ENCODE measurements at places on chromosomes 6 and 20. TPM values are rescaled to one million over a fixed set of nuclear protein-coding genes. Genes with fewer than 3 reads are reported as not detected.

DNA sequence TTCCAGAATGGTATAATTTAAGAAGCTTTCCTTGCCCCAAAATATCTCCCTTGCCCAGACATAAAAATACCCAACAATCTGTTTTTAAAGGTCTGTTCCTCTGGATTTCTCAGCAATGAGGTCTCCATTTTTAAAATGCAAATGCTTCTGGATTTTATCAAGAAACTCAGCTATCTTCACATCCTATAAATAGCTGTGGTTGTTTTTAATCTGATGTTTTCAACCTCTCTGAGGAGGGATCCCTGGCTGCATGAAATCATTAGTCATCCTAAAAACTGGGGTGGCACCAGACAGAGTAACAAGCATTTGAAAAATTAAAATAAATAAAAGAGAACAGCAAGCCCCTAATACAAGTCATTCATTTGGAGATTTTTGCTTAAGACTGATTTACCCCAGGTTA lies 168.5 kb upstream of the ID4 start:
- no peak for DNase-seq

GRCh38 chr6:117303323-117303722 lies 38.0 kb downstream of the VGLL2 start:
- no peak for DNase-seq

DNA sequence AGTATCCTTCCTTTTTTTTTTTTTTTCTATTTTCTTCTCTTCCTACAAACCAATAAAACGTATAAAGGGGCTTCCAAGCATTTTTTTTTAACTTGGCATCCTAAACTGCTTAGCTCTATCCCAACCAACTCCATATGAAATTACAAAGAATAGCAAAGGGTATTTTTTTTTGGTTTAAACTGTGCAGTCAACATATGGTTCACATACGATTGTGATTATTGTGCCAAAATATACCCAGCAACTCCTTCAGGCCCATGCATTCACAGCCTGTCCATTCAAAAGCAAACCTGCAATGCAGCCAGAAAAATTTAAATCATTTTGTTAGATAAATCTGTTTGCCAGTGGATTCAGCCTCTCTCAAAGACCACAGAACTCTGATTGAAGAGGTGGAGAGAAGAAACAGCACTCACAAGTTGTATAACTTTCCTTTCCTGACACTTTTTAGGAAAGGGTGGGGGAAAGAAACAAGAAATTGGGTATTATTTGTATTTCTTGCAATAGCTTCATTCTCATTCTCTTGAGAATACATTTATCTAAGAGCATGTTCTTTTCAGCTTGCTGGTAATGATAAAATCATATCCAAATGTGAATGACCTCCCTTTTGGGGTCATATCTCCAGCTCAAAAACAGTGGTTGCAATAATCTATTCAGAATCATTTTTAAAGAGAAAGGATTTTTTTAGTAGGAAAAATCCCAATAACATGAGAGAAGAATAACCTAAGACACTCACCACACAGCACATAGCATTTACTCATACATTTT lies 701.3 kb upstream of the CHD6 start:
- DNase-seq = no peak

DNA sequence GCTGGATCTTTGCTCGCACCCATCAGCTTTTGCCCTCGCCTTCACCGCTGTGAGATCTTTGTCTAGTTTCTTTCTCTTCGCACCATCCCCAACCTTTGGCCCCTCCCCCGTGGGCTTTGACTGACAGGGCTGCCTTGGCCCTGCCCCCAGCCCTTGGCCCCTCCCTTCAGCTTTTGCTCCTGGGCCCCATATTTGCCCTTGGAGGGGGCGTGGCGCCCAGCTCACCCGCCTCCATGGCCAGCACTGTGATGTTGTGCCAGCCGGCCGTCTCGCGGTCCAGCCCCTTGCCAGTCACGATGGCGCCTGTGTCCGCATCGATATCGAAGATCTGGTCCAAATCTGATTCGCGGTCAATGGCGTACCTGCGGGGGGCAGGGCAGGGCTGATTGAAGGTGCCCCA lies 81.1 kb downstream of the CD40 start:
- DNase-seq = no peak

TTK gene
- 0.19 TPM for total RNA-seq

DNA sequence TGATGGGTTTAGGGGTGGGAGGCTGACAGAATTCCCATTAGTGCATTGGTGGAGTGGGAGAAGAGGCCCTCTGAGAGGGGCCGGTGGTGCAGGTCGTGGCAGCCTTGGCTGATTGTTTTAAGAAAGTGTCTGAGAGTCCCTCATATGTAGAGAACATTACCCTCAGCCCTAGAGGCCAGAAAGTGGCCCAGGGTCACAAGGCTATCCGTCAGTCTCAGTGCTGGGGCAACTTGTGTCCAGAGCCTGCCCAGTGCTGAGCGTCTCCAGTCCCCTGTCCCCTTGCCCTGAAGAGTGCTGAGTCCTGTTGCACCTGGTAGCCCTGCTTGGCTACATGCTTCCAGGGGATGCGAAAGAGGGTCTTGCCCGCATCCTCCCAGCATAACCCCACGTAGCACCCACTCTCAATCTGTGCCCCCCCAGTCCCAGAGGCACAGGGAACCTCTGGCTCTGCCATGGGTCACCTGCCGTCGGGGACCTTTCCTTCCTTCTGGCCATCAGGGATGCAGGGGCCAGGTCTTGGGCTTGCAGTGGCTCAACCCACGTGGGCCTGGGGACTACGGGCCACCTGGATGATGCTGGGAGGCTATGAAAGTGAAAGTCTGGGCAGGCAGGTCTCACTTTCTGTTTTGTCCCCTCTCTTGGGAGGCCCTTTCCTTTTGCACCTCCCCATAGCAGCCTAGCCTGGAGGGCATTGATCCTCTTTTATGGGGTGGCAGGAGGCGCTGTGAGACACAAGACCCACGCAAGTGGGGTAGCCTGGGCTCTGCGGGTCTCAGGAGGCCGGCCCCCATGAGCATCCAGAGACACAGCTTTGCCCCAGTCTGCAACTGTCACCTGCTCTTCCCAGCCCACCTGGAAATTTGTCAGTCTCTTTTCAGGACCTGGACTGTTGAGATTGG lies 12.2 kb downstream of the DUSP15 start:
- no peak for DNase-seq

DNA sequence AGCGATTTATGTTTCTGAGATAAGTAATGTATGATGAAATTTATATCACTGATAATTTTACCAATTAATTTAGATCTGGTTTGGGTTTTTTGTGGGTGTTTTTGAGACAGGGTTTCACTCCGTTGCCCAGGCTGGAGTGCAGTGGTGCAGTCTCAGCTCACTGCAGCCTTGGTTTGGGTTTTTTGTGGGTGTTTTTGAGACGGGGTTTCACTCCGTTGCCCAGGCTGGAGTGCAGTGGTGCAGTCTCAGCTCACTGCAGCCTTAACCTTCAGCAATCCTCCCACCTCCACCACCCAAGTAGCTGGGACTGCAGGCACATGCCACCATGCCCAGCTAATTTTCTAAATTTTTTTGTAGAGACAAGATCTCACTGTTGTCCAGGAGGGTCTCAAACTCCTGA lies 13.0 kb downstream of the MRS2 start:
- DNase-seq = no peak

UQCC2 gene
- 222 TPM for total RNA-seq

DNA sequence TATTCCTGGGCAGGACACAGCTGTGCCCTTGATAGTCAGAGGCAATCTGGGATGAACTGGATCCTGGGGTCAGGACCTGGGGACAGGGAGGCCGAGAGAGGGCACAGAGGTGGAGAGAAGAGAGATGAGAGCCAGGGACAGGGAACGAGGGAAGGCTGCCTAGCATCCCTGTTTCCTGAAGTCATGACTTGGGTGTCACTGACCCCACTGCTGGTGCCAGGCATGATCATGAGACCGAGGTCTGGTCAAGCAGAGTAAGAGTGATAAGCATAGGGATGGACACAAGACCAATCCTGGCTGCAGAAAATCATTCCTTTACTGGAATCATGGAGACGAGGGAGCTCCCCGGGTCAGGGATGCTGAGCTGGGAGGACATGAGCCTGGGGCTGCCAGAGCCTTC lies 36.1 kb downstream of the FAM110A start:
- DNase-seq = no peak

LHFPL5 gene
- total RNA-seq = not detected

DNA sequence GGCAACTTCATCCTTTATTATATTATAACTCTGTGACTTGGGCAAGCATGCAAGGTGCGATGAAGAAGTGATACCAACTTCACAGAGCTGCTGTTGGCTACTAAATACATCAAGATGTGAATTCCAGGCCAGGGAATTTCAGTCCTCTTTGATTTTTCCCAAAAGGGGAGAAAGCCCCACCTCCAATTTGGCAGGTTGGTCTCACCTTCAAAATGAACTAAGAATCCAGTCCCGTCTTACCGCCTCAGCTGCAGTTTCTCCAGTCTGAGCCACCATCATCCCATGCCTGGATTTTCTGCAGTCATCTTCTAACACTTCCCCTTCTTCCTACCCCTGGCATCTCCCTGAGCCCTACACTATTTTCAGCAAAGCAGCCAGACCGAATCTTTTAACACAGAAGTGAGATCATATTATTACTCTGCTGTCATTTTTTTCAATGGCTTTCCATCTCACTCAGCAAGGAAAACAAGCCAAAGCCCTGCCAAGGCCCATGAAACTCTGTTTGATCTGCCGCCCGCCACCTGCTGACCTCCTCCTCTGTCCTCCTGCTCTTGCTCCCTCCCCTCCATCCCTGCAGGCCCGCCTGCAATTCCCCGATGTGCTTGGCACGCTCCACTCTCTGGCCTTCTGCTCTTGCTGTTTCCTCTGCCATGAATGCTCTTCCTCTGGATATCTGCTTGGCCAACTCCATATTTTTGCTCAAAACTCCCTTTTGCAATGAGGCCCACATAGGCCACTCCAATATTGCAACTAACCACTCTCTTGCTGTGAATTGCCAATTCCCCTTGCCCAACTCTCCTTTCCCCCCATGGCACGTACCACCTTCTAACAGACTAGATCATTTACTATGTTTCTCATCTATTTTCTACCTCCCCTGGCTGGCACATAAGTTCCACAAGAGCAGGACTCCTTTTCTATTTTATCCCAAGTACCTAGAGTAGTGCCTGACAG lies 46.0 kb upstream of the TAGAP start:
- DNase-seq = no peak

DNA sequence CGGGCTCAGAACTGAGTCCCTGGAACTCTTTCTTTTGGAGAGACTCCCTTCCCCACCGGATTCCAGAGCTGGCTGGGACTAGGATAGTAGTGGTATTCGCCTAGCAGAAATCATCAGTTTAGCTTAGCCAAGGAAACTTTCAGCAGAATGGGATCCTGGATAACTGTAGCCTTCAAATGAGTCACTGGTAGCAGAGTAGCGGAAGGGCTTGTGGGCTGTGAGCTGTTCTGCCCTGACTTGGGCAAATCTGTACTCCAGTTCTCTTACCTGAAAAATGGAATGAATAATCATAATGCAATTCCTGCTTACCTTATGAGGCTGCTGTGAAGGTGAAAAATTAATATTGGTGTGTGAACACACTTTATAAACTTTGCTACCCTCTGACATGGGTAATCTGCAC lies 244.3 kb upstream of the CHD6 start:
- no peak for DNase-seq

DNA sequence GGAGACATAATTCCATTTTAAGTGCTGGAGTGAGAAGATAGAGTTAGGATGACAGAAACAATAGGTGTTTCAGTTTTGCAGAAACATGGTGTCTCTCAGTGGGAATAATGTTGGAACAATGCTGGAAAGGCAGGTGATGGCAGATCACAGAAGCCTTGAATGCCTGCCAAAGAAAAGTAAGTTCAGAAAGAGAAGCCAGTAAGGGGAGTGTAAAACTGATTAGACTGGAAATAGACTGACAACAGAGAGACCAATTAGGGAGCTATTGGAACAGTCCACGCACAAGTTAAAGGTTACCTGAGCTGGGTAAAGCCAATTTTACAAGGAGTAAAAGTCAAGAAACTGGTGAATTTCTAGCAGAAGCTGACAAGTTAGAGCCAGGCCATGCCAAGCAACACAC lies 142.9 kb downstream of the TFAP2A start:
- DNase-seq = no peak

- DNase-seq = no peak
These were observed 482.3 kb upstream of the JARID2 start for GRCh38 chr6:14763616-14764015.

GRCh38 chr6:136723780-136724179 lies 68.5 kb downstream of the MAP3K5 start:
- no peak for DNase-seq

BPIFB4 gene
- not detected for total RNA-seq

DNA sequence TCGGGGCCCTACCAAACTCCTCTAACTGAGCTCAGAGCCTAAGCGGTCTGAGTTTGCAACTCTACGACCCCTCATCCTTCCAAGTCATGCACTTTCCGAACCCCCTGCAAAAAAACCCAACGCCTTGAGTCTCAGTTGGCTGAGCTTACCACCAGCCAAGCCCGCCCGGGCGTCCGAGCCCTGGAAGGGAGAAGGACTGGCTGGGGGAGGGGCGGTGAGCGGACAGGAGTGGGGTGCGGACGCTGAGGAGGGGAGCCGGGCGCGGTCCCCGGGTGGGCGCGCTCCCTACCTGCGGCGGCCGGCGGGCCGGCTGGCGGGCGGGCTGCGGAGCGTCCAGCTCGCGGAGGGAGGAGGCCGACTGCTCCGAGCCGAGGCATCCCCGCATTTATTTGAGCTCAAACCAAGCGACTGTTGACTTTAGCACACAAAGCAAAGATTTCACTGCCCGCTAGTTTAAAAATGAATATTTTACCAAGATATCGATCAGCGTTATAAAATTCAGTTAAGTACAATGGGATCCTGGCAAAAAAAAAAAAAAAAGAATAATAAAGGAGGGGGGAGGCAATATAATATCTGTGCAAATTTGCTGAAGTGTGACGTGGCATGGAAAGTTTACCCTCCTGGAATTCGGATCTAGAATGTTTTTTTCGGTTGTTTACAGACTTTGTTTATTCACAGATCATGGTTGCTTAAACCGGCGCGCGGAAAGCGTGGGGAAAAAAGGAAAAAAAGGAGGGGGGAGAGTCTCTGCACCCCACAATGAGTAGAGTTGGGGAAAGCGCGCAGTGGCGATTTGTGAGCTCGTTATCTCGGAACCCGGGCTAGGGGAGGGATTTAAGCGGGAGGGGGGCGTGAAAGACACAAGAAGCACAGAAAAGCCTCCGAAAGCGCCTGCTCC lies 5.9 kb downstream of the FOXA2 start:
- no peak for DNase-seq
